ENCODE measurements at places on chromosomes 1 and 21.
A peak's percentile ranks its signal among the peaks of the same experiment; 100 is the strongest.

DNA sequence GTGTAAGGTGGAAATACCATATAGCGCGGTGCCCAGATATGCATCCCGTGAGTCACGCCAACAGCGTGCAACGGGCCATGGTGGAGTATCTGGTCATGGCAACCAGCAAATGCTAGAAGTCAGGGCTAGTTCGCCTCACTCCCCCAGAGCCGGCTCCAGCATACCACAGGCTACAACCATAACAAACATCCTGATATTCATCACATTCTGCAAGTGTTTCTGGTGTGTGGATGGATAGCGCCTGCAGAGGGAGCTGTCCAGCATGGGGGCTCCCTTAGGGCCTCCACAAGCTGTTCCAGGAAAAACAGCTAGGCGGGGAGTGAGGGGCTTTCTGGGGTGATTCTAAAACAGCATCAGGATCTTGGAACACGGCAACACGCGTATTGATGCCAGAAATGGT is 6.8 kb downstream of the C1orf198 start:
- no peak for DNase-seq

- DNase-seq: no peak
Measured at GRCh38 chr1:37071829-37072228, 37.5 kb upstream of the GRIK3 start.

DNA sequence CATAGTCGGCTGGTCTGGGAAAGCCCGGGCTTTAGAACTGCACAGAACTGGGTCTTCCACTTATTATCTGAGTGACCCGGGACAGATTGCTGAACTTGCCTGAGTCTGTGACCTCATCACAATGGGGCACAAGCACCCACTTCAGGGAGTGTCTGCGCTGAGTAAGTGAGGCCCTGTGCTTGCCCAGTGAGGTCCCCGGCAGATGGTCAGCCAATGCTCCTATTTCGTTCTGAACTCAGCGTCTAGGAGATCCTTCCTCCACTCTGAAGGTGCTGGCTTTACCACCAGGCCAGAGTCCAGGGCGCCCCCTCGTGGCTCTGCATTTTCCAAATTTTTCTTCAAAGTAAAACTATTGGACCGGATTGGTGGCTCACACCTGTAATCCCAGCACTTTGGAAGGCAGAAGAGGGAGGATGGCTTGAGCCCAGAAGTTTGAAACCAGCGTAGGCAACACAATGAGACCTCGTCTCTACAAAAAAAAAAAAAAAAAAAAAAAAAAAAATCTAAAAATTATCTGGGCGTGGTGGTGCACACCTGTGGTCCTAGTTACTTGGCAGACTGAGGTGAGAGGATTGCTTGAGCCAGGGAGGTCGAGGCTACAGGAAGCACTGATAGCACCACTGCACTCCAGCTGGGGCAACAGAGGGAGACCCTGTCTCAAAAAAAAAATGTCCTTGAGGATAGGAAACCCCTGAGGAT is 61.7 kb downstream of the FCRL5 start:
- DNase-seq: peak; percentile 72

DNA sequence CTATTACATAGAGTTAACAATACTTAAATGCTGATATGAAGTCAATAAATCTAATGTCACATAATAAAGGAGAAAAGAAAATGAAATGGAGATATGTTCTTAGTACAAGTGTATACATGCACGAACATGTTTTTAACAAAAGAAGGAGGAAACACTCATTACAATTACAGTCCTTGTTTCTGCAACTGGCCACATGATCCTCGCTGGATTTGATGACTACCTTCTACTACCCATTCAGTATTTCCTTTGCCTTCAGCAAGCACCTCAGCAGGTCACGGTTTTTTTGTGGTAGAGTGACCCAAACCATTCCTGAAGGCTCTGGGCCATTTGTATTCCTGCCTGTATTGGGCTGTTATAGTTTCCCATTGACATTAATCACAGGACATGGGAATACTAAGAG is 172.8 kb upstream of the CXADR start:
- no peak for DNase-seq

DNA sequence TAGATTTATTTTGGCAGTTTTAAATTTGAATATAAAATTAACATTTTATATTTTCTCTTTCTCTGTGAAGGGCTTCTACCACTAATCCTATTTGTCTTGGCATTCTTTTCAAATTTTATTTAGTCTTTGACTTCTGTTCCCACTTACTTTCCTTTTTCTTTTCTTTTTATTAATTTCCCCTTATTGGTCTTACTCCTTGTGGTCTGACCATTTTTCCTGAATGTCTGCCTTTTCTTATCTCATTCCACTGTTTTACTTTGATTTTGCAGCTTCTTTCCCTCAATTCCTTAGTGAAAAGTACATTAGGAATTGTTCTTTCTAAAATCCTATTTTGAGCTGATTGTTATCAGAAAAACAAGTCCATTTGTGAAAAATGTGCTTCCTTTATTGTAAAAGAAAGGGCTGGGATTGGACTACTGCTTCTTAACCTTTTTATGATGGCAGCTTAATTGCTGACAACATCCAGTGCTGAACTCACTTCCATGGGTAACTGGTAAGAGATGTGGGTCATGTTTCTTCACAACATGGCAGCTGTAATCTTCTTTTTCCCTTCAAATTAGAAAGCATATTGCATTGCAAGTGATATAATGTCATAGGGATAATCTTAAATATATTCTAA is 284.6 kb downstream of the DNM3 start:
- DNase-seq: no peak

- no peak for DNase-seq
Measured at GRCh38 chr21:45137612-45137937, 63.2 kb downstream of the ADARB1 start.

DNA sequence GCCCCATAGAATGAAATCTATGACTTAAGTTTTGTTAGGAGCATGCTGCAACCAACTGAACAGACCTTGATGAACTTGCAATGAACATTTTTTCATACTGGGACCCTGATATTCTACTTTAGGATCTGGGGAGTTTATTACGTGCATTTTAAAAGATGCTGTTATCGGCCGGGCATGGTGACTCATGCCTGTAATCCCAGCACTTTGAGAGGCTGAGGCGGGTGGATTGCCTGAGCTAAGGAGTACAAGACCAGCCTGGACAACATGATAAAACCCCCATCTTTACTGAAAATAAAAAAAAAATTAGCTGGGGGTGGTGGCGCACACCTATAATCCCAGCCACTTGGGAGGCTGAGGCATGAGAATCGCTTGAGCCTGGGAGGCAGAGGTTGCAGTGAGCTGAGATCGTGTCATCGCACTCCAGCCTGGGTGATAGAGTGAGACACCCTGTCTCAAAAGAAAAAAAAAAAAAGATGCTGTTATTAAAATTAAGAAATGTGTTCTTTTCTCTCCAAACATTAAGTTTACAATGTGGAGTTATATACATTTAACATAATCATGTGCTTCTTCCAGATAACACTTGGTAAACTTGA is 7.1 kb downstream of the MPZL1 start:
- DNase-seq: no peak

GRCh38 chr1:110165761-110166231 is 15.5 kb downstream of the SLC6A17 start:
- no peak for DNase-seq

- DNase-seq: no peak
Measured at GRCh38 chr1:7810395-7810794, 26.3 kb downstream of the PER3 start.

DNA sequence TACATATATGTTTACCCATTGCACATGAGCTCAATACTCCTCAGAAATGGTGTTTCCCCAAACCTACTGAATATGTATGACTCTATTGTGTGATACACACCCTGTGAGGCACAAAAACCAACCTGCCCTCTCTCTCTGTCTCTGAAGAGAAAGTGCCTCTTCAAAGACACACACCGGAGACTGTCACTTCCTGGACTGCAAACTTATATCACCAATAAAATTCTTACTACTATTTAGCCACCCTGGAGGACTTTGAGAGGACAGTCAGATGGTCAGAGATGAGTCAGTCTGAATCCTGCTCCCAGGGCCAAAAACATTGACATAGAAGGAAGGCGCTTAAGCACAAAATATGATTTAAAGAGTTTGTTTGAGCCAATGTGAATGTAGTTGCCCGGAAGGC is 110.4 kb downstream of the PPIAL4G start:
- no peak for DNase-seq

- DNase-seq: no peak
Measured at GRCh38 chr1:105591681-105592080, 1464.8 kb upstream of the PRMT6 start.

GRCh38 chr1:248596615-248597014 is 885 bp downstream of the OR2T10 start:
- DNase-seq: no peak

DNA sequence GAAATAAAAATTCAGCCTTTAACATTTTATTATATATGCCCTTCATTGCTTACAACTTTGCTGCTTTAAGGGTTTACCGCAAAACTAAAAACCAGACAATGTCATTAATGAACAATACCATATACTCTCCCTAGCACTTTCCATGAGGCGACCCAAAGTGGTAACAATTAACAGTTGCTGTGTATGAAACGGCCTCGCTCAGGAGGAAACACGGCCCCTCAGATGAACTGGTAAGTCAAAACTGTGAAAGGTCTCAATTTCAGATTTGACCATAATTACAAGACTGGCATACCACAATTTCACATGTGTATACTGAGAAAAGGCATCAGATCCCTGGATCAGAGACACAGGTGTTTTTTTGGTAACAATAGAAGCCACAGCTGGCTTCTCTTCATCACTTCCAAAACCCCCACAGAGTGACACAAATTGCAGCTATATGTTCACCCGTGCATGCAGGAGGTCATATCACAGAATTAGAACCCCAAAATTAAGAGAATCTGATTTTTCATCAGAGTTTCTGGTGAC is 611.9 kb upstream of the ADAMTS5 start:
- no peak for DNase-seq

Measured in right hindlimb (tissue), 1 donor.